ENCODE measurements at places on chromosomes 16 and 17. TPM values are rescaled to one million over a fixed set of nuclear protein-coding genes. Genes with fewer than 3 reads are reported as not detected.

Gene WNT3
- 4.4 TPM for total RNA-seq

Gene KRT27
- total RNA-seq = 0.06 TPM

Gene HSD17B1
- total RNA-seq = 1.6 TPM

Gene TCAP
- 0.93 TPM for total RNA-seq

Gene TBC1D3E
- not detected for total RNA-seq

Gene PIK3R6
- total RNA-seq = not detected

Gene SNX20
- not detected for total RNA-seq

Gene IL21R
- total RNA-seq = 0.03 TPM

Gene SCGB1C2
- not detected for total RNA-seq

Gene NPIPB9
- 1.7 TPM for total RNA-seq

Gene KRTAP9-4
- not detected for total RNA-seq

Gene C16orf89
- not detected for total RNA-seq

Gene MRPL58
- 76.6 TPM for total RNA-seq

Gene FNDC8
- total RNA-seq = 0.07 TPM

Gene RMI2
- 26.4 TPM for total RNA-seq

Gene SLX4
- 5.5 TPM for total RNA-seq

Gene GRB2
- 93.5 TPM for total RNA-seq

Gene SSTR5
- total RNA-seq = 0.38 TPM

Gene OTOA
- 0.10 TPM for total RNA-seq

Gene OR1E1
- total RNA-seq = not detected

Gene ASB16
- not detected for total RNA-seq

Gene PLXDC1
- total RNA-seq = 0.02 TPM

Gene APOH
- 4.3 TPM for total RNA-seq

Gene GNGT2
- total RNA-seq = 1.1 TPM

Gene ADAM11
- 1.9 TPM for total RNA-seq

Gene EPOP
- 12.9 TPM for total RNA-seq

Gene EVPLL
- not detected for total RNA-seq

Gene KIFC3
- total RNA-seq = 134 TPM

Gene RSL1D1
- 229 TPM for total RNA-seq

Gene TAC4
- not detected for total RNA-seq

Gene KAT8
- total RNA-seq = 49.3 TPM

Gene RHBDL1
- total RNA-seq = 0.63 TPM

Gene KRT40
- not detected for total RNA-seq
